ENCODE measurements at places on chromosomes 1 and 21.

DNA sequence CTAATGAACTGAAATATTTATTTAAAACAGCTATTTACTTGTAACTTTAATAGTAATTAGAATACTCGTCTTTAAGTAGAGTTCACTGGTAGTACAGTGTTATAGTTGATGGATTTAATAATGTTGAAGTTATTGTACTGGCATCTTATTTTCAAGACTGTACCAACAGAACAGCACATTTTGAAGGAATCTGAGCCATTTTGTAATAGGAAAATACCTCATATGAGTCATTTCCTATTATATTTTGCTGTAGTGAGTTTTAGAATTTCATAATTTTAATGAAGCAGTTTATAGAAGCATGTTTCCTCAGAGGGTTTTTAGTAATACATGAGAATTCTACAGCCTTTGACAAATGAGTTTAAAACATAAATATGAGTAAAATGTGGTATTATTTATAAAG lies 258.3 kb downstream of the OLFM3 start:
- DNase-seq = no peak

DNA sequence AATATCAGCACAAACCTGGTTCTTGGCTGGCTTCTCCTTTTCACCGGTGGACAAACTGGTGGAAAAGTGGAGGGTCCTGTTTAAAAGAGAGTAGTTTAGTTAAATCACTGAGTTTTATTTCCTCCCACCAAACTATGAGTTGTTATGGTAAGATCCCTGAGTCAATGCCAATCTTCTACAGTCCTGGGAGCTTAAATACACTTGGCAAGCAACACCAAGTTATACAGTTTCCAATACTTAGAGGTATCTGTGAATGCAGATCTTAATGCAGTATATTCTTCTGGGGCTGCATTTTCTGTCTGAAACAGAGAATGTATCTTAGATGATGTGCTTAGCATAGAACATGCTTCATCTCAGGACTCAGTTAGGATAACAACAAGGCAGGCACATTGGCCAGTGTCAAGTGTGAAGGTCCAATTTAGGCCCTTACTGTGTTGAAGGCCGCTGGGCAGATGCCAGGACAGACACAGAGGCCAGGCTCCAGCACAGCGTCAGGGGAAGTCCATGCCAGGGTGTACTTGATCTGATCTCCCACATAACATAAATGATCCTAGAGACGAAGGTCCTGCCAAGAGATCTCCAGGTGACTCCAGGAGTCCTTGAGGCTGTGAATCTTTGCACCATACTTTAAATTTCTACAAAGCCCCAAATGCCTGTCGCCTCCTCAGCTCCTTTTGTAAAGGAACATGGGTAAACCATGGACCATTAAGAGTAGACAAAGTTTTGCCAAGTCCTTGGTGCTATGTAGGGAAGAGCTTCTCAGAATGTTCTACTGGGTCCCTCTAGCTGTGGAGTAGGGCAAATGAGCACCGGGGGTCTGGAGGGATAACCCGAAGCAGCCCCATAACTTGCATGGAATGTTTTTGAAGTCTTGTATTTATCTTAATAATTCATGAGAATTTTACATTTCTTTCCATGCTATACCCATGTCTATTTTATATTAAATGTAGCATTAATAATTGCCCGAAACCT lies 76.8 kb downstream of the KCNJ15 start:
- DNase-seq = no peak

GRCh38 chr21:27557356-27557755 lies 590.5 kb upstream of the ADAMTS5 start:
- DNase-seq = no peak

DNA sequence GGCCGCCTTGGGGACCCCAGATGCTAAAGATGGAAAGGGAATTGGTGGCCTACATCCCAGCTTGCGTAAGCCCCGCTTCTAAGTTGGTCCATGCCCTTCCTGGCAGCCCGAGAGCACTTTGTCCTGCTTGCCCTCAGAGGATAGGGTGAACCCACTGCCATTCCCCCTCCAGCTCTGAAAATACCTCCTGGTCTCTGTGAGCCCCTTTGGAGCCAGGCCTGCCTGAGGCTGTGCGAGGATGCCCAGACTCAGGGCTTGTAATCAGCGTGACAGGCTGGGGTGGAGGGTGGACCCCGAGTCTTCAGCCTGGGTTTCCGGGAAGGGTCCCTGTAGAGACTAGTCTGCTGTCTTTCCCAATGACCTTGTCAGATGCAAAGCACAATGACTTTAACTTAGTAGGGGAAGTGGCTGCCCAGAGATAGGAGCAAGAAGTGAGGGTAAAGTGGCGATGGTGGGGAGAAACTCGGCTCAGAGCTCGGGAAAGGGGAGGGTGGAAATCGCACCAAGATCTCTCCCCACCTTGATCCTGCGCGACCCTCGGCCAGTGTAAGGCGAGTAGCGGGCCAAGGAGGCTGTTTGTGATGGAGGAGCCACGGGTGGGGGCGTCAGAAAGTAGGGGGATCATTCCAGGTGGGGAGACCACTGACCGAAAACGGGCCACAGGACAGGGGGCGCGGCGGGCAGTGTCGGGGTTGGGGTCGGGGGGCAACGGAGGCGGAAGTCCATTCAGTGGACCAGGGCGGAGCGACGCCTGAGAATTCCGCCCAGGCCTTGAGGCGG lies 2.7 kb upstream of the HES3 start:
- DNase-seq = no peak

DNA sequence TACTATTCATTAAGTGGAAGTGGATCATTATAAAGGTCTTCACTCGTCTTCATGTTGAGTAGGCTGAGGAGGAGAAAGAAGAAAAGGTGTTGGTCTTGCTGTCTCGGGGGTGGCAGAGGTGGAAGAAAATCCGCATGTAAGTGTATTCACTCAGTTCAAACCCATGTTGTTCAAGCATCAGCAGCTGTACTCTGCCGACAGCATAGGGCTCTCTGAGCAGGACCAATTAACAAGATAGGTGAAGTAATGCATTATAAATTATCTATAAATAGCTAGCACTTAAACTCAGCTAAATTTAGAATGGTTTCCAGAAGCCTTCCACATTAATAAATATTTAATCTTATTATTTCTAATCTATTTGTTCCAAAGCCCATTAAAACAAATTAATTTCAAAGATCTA lies 116.8 kb downstream of the RGS2 start:
- no peak for DNase-seq

- DNase-seq = no peak
These were observed 287.0 kb downstream of the GPATCH2 start for GRCh38 chr1:217343907-217344306.

DNA sequence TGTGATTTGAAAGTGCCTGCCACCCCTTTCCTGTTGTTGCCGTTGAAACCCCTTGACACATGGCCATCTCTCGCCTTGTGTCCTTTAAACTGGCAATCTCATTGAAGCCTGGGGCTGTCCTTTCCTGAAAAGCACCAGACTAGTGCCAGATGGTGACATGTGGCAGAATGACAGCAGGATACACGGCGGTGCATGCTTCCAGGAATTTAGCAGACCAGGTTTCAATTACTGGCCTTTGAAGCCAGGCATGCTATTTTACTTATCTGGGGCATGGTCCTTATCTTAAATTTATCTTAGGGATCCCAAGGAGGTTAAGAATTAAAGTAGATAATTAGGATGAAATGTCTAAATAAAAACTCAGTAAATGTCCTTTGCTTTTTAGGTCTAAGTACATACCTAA lies 15.2 kb downstream of the PLPPR4 start:
- no peak for DNase-seq

DNA sequence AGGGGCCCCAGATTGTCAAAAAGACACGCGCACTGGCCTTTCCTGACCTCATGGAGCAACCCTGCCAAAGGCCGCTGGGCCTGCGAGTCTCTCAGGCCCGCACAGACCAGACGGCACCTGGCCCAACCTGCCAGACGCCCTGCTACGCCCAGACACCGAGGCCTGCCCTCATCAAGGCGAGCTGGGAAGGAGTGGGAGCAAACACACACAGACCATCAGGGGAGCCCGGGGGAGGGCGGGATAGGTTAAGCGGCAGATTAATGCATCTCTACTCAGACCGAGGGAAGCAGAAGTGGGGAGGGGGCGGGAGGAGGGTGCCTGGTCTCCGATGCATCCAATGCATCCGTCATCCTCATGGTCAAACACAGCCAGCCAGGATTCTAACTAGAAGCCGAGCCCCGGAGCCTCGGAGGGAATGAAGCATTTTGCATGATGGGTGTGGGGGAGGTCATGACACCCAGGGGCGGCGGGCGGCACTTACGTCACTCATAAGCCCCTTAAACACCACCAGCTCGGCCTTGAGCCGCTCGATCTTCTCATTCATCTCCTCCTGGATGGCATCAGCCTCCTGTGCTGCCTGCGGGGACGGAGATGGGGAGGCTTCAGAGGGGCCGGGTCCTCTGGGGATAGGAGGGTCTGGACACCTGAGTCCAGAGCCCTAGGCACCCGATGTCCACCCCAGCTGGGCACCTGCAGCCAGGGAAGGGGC lies 17.0 kb upstream of the ALDH4A1 start:
- no peak for DNase-seq

DNA sequence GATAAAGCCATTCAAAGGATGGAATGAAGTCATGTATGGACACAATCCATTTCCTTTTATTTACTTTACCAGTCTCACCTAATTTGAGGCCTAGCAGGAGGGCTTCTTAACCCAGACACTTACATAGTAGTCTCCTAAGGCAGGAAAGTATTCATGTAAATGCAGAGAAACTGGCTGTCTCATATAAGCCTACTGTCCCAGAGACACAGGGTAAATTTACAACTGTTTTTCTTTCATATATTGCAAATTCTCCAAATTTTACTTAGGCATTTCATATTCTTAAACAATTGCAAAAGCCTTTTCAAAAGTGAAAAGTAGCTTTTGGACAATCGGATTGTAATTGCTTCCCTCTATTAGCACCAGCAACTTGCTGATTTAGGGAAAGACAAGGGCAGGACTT lies 29.9 kb downstream of the SPAG17 start:
- DNase-seq = no peak

- DNase-seq = no peak
These were observed 206.9 kb downstream of the LMO4 start for GRCh38 chr1:87535551-87535950.

GRCh38 chr1:86441581-86441980 lies 17.6 kb downstream of the CLCA2 start:
- DNase-seq = peak; percentile 55

DNA sequence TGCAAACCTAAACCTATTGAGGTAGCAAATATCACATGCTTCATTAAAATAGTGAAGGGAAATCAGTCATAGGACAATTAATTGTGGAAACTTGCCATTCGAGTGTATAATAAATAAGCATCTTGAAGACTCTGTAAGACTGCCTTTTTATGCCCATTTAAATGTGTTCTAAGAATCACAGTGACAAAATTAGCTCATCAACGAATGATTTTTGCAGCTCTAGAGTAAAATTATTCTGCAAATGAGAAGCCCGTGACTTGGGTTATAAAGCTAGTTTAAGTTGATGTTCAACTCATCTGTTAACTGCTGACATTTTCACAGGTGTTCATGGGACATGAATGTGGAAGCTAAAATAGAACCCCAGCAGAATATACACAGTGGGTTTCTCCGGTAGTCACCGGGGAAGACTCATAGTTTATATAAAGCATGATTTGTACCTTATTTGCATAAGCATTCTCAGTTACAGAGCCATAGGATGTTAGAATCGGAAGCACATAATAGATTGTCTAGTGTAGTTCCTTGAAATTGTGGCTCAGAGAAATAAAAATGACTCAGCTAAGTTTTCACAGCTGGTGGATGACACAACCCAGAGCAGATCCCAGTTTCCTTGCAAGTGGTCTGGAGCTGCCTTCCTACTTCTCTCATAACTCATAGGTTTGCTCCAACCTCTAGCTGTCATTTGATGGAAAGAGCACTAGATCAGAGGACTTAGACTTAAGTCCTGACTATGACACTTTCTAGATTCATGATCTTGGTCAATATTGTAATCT lies 107.3 kb downstream of the UCHL5 start:
- no peak for DNase-seq

DNA sequence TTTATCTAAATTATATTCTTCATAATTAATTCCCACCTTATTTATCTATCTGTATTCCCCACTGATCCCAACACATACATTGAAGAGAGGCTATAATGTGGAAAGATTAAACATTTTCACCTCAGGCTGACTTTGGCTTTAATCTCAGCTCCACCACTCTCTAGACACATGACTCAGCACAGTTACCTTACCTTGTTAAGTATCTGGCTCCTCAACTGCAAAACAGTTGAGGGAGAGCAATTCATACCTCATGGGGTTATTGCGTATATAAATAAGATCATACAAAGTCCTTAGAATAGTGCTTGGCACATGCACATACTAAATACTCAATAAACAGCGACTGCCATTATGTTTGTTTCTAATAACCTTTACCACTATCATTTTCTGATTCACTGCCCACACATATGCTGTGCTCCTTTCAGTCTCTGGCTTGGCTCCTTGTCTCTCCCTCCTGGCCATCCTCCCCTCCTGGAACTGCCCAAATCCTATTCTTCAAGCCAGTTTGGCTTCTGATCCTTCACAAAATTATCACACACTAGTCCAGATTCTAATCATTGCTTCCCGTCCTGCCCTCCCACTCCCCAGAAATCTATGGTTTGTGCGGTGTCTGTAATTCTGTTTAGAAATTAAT lies 50.1 kb downstream of the BCL9 start:
- DNase-seq = no peak

DNA sequence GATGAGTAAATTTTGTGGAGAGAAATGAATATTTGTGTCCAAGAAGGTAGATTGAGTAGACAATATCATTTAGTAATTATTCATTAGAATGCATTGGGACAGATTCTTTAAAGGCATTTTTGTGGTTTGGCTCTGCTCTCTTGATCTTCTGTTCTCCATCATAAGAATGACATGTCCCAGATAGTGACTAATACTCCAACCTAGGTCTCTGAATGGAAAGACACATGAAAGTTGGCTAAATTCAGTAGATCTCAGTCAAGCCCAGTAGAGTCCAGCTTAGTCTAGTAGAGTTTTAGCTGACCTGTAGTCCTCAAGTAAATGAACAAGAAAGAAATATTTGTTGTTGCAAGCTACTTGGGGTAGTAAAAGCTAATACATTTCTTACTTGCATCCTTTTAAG lies 61.8 kb upstream of the DNAH14 start:
- no peak for DNase-seq

DNA sequence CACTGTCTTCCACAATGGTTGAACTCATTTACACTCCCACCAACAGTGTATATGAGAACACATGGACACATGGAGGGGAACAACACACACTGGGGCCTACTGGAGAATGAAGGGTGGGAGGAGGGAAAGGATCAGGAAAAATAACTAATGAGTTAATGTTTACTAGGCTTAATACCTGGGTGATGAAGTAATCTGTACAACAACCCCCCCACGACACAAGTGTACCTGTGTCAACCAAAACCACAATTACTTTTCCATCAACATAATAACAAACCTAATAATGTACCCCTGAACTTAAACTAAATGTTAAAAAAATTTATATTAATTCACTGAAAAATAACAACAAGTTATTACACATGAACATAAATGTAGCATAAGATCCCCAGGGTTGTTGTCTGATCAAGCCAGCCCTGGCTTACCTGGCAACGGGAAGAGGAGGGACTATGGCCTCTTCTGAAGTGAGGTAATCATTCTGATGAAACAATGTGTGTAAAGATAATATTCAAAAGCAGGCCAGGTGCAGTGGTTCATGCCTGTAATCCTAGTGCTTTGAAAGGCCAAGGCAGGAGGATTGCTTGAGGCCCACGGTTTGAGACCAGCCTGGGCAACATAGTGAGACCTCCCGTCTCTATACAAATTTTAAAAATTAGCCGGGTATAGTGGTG lies 40.8 kb upstream of the HEATR1 start:
- DNase-seq = no peak

GRCh38 chr1:66371233-66372005 lies 162.5 kb upstream of the SGIP1 start:
- DNase-seq = no peak

Data from activated naive CD4-positive, alpha-beta T cell treated with anti-CD3 and anti-CD28 coated beads, Interleukin-2, amount 10 ng/mL, durations not matched to agents 7 days and 5 days (primary cell).